ENCODE measurements at places on chromosomes 5 and 9.

DNA sequence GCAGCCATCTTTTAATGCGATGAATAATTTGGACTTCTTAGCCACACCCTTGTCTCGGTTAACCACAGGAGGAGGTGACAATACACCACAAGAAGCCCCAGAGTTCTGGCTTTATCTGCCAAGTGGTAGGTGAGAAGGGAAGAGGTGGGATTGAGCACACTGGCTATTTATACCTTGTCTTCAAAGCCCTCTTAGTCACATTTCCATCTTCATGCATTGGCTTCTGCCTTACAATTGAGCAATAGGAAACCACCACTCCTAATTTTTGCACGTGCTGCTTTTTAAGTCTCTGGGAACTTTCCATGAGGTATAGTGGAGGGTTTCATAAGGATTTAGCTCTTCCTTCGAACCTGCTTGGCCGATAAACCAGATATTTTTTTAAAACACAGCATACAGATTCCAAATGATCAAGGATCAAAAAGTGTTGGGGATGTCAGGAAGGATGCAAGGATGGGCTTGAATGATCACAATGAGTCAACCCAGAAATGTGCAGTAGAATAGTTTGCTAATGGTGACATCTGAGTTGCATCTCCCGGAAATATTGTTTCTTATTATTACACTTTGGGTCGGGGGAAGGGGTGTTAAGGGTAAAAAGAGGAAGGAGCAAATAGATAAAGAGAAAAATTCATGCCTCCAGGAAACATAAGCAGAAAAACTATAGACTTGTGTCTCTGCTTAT, 25.5 kb downstream of the PLAC8L1 start:
- DNase-seq, result peak; percentile 66

GRCh38 chr9:4296217-4296616, 3.7 kb downstream of the GLIS3 start:
- no peak for DNase-seq

DNA sequence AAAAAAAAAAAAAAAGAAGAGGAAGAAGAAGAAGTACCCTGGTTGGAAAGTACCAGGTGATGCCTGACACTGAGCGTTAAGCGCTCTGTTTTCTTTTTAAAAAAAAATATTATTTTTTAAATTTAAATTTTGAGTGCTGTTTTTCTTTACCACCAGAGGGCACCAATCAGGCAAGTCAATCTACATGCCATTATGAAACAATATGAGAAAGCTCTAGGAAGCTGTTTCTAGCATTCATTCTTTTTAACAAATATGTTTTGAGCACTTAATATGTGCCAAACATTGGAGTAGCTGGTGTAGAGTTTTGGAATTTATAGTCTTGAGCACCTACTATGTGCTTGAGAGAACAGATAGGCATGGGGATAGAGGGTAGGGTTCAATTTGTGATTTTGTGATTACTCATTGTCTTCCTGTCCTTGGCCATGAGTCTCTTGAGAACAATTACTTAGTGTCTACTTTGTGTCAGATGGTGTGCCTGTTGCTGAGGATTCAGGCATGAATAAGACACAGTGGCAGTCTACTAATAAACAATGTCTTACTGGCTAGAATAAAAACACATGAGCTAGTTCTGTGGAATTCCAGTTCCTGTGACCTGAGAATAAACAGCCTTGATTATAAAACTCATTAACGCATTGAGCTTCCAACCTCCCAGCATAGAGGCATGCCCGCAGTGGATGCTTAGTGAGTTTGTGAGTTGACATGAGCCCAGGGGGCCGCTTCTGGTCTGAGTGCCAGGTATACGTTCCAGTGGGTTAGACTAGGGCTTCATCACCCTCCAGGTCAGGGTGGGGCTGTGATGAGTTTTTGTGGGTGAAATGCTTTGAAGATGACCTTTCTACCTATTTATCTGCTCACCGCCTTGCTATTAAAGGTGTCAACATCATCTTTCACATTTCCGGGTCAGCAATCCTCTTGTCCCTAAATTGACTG, 3.0 kb upstream of the UBE2R2 start:
- DNase-seq, result peak; percentile 79

DNA sequence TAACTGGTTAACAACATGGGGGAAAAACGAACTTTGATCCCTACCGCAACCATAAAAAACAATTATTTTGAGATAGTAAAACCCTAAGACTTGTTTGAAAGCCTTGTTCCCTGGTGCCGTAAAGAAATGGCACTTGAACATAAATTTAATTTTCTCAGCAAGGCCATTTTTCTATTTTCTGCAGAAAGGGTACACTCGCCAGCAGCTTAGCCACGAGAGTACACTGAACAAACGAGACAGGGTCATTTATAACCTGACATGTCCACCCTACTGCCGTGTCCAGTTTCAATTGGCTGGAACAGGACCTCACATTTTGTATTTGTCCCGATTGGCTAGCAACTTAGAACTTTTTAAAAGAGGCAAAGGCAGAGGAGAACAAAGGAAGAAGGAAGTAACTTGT, 26.8 kb downstream of the FBXW11 start:
- DNase-seq, result no peak
